ENCODE measurements at places on chromosomes 11 and 22.

- DNase-seq: no peak
Observed at GRCh38 chr11:61021661-61022212, 50.3 kb downstream of the CD6 start.

DNA sequence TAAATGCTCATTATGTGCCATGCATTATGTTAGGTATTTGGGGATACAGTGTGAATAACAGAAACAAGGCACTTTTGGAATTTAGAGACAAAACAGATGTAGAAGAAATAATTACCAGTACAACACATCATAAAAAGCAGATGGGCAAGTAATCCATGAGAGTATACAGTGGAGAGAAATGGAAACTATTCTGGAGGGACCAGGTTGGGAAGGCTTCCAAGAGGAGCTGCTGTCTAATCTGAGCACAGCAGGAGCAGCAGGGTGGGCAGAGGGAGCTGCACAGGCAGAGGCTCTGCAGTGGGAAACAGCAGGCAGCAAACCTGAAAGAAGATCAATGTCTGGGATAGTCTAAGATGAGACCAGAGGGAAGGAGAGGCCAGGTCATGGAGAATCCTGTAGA lies 268.7 kb upstream of the CCDC90B start:
- no peak for DNase-seq

DNA sequence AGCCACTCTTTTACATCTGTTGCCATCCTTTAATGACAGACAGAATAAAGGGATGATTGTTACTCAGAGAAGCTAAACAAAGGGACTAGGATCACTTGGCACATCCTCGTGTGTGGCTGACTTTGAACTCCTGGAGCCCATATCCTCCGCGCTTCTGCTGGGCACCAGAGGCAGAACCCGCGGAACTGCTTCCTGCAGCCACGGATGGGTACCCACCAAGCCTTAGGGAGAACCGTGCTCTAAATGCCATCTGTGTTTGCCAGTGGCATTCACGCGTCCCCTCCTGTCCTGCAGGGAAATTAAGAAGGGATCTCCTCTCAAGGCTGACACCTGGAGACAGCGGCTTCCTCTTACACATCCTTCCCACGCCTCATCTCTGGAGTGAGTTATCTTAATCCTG lies 294.4 kb downstream of the NTM start:
- no peak for DNase-seq

- no peak for DNase-seq
Observed at GRCh38 chr11:71218789-71219499, 33.4 kb downstream of the SHANK2 start.

GRCh38 chr11:1817511-1817910 lies 17.3 kb upstream of the SYT8 start:
- no peak for DNase-seq

- no peak for DNase-seq
Observed at GRCh38 chr22:24517446-24517845, 22.3 kb downstream of the UPB1 start.

DNA sequence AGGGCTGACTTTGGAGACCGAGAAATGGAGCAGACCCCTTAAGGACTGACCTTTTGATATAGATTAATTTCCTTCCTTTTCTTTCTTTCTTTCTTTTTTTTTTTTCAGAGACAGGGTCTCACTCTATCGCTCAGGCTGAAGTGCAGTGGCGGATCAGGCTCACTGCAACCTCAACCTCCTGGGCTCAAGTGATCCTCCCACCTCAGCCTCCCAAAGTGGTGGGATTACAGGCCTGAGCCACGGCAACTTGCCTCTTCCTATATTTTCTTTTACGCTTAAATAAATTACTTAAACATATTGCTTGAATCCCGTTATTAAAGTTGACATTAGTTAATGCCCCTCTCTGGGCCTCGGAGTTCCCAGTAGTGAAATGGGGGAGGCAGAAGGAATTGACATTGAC lies 350 bp upstream of the KCTD14 start:
- no peak for DNase-seq

- no peak for DNase-seq
Observed at GRCh38 chr11:90770007-90770406, 547.2 kb upstream of the CHORDC1 start.

DNA sequence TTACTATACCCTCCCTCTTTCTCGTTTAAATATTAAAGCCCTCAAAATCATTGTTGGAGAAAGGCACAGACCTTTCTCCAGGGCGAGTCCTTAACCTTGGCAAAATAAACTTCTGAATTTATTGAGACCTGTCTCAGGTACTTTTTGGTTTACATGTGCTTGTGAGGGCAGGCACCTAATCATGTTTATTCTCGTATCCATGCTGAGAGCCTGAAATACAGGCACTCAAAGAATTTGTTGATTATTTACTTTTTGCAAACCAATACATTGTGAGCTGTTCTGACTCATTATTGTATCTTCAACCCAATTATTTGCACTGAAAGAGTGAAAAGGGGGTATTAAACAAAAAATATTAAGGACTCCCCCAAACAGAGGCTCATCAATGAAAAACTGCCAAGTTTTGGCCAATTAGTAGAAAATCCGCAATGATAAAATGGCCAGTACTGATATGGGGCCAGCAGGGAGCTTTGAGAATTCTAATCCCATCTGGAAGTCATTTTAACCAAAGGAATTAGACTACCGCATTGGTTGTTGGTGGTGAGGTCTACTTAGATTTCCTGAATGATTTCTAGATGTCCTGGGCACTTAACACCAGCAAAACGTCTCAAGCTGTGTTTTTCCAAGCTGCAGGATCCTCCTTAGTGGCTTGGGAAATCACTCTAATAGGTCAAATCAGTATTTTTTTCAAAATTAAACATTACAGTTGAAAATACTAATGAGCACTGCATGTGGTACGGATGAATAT lies 157.3 kb downstream of the SWAP70 start:
- DNase-seq: no peak

- DNase-seq: no peak
Observed at GRCh38 chr11:33172996-33173395, 11.7 kb upstream of the CSTF3 start.

GRCh38 chr22:28154861-28155260 lies 235.8 kb upstream of the PITPNB start:
- DNase-seq: no peak

DNA sequence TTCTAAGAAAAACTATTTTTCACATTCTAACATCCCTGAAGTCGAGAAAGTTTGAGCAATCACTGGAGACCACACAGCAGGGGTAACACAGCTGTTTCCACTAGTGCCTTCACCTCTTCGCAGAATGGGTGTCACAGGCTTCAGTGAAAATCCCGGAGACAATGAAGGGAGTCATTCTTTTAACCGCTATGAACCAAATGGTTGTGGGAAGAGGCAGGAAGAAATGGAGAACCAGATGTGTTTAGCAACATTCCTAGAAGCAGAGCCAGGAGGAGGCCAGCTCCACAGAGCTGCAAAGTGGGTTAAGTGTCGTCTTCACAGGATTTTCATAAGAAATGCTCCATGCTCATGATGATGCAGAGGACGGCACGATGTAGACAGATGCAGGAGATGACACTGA lies 221.1 kb downstream of the LARGE1 start:
- no peak for DNase-seq

DNA sequence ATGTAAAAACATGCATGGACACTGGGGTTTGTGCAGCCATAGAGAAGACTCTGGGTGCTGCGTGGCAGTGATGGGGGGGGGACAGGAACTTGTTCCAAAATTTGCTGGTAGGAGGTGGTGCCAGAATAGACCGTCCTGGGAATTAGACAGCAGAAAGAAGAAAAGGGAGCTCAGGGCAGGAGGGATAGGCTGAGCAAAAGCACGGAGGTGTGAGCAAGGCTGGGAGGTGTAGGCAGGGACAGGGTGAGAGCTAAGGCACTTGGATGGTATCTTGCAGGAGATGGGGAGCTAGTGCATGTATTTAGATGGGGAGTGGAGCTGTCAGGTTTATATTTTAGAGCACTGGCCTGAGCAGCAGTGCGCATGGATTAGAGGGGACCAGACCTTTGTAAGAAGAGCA lies 53.8 kb downstream of the PKNOX2 start:
- DNase-seq: no peak

- DNase-seq: no peak
Observed at GRCh38 chr11:34358258-34358727, 483 bp upstream of the ABTB2 start.

DNA sequence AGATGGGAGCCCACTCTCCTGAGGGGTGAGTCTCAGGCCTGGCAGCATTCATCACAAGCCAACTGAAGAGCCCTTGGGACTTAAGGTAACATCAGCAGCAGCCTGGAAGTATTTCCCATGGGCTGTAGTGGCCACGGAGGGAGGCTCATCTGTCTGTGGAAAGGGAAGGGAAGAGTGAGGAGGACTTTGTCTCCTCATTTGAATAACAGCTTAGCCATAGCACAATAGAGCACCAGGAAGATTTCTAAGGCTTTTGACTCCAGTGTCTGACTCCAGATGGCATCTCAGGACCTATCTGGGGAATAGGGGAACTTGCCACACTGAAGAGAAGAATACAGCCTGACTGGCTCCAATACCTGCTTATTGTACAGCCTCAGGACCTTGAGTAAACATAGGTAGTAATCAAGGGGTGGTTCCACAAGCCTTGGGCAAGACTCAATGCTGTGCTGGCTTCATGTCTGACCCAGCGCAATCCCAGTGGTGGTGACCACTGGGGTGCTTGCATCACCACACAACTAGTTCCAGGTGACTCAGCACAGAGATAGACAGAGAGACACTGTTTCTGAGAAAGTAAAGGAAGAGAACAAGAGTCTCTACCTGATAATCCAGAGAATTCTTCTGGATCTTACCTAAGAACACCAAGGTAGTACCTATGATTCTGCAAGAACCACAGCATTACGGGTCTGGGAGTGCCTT lies 510.5 kb upstream of the CCDC179 start:
- no peak for DNase-seq

DNA sequence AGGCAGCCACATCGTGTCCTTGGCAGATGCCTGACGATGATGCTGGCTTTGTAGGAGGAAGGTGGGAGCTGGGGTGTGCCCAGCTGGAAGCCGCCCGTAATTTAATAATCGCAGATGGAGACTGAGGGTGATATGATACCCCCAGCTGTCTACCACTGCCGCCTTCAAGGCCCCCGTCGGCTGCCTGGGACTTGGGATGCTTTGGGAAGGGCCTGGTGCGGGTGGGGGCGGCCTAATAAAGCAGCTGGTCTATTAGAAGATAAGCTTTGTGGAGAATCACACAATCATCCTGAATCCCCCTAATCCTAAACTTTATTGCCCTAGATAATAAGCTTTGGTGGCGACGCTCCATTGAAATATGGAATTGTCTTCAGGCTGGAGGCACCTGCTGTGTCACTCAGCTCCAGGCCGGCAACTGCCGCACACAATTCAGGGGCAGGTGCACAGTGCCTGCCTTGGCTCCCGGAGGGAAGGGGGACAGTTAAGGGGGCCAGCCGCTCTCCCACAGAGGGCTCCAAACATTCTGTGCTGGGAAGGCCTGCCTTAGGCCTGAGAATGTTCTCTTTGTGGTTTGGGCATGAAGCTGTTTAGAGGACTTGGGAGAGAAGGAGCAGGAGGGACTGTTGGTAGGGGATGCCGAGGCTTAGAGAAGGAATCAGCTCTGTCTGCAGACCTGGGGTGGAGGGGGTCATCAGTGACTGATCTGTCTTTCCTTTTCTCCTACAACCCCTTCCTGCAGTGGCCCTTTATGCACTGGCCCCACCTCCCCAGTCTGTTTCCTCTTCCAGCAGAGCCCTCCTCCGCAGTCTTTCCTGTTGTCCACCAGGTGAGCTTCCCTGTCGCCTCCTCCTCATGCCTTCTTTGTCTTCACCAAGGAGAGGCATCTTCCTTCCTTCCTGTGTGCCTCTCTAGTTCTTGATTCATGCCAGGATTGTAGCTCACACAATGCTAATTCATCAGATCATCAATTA lies 65.3 kb downstream of the ARL14EP start:
- no peak for DNase-seq

- DNase-seq: no peak
Observed at GRCh38 chr11:10375280-10375971, 70.6 kb downstream of the ADM start.

DNA sequence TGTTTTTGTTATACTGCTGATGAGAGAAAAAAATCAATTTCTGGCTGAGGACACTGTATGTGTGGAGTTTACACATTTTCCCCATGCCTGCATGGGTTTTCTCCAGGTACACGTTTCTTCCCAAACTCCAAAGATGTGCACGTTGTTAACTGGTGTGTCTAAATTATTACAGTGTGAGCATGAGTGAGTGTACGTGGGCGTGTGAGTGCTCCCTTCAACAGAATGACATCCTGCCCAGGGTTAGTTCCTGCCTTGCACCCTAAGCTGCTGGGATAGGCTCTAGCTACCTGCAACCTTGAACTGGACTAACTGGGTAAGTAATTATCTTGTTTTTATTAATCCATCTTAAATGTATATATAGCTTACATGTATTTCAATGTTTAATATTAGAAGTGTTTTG lies 5.5 kb downstream of the NPAT start:
- no peak for DNase-seq

DNA sequence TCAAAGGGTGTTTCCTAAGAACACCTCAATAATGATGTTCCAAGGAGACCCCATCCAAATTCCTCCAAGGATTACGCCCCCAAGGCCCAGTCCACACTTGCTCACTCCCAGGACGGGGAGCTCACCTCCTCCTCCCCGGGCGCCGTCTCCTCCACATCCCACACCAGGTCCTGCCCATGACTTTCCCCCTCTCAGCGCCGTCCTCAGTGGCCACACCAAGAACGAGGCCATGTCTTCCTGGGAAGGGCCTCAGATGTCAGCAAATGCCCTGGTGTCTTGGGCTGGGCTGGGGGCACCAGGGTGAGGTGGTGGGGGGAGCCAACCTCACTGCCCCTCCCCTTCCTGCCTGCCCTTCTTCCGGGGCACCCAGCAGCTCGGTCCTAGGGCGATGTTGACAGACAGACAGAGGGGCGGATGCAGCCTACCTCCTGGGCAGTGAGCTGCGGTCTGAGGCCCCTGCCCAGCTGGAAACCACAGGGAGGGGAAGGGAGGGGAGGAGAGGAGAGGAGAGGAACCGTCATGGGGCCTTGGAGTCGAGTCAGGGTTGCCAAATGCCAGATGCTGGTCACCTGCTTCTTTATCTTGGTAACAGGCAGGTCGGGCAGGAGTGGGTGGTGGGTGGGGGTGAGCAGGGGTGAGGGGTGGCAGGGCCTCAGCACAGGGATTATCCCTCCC lies at the start of the genes C11orf21 and TSPAN32:
Gene C11orf21 (minus strand): TSS at position 288 of the 675 bp plus-strand sequence. CDS start 110 bp downstream, at position 178.
Gene TSPAN32 (plus strand): TSS at position 383 of the 675 bp plus-strand sequence. CDS start 137 bp downstream, at position 520.
- DNase-seq: no peak

DNA sequence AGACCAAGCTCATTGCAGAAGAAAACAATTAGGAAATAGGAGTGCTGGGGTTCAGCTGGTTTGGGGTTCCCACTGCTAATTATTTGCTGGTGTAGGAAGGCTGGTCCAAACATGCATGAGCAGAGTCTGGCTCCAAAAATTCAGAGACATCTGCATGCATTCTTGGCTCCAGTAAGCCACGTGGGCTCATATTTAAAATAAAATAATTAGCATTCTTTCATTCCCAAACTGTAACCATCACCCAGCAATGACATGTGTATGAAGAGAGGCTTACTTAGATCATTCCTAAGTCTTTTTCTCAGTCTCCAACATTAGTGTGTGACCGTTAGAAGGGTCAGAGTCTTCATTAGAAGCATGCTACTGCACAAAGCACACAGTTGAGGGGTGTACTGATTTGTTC lies 58.4 kb downstream of the EFCAB6 start:
- no peak for DNase-seq

Data from HTR-8/SVneo (cell line).